B cell (primary cell): ENCODE measurements at places on chromosomes 12 and 14.

DNA sequence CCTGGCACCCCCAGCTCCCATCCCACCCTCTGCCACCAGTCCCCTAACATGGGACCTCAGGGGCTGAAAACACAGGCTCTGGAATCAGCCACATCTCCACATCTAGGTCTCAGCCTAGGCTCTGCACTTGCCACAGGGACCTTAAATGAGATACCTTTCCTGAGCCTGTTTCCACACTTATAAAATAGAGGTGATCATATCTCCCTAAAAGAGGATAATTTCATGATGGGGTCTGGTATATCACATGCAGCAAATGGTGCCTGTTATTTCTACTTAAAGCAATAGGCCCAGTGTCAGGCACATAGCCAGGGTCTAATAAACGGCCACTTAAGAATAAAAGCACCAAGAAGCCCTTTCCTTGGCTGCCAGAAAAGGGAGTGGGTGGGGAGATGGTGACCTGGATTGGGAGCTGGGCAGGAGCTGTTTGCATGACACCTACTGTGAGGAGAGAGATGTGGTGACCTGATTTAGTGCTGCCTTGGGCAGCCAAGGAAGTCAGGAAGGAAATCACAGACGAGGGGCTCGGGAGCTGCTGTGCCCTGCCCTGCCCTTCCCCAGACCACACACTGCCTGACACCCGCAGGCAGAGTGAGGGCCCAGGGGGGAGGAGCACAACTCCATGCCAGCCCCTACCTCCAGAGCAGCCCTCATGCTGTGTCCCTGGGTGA is 71.2 kb downstream of the IRF2BPL start:
- DNase-seq: no peak

DNA sequence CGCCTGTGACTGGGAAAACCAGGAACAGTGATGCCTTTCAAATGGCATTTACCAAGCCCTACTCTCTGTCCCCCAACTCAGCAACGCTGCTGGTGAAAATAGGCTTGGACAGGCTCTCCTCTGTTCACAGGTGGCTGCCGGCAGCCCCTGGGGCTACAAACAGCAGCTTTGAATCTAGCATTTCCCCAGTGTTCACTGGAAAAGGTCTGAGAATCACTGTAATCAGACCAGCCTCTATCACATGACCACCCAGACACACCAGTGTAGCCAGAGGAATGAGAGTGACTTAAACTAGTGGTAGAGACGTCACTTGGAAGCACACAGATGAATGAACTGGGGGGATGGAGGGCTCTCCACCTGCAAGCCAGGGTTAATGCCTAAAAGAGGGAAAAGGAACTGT is 151.8 kb downstream of the FOXN3 start:
- DNase-seq: no peak

DNA sequence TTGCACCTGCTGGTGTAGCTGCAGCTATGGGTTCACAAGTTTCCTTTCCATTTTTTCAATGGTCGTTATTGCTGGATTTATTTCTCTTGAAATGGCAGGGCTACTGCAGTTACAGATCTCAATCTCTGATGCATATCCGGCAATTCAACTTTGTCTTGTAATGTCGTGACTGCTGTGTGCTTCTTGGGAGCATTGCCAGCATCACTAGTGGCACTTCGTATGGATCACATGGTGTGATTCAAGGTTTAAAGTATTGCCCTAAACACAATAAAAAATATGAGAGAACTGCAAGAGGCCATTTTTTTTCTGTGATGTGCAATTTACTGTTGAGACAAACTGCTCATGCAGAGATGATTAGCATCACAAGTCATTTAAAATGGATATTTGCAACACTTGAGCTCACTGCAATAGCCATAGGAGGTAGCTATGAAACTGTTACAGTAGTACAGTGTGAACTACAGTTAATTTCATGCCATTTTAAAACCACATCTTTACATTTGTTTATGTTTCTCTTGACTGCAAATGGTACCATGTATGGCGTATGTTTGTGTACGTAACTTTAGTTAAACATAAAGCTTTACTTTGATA is 217.4 kb upstream of the PDE3A start:
- DNase-seq: no peak

DNA sequence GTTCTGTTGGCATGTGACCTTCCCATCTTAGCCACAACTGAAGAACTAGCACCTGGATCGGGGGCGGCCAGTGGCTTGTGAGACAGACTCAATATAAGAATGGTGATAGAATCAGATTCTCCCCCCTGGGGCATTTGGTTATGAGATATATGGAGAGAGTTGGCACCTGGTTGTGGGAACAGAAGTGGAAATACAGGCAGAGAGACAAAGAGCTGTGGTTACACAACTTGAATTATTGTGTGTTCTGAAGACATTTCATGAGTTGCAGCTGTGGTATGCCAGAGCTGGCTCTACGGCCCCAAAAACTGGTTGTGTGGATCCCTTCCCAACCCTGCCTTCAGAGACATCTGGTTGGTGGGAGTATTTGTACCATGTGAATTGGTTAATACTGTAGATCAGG is 2.9 kb upstream of the MSRB3 start:
- no peak for DNase-seq

DNA sequence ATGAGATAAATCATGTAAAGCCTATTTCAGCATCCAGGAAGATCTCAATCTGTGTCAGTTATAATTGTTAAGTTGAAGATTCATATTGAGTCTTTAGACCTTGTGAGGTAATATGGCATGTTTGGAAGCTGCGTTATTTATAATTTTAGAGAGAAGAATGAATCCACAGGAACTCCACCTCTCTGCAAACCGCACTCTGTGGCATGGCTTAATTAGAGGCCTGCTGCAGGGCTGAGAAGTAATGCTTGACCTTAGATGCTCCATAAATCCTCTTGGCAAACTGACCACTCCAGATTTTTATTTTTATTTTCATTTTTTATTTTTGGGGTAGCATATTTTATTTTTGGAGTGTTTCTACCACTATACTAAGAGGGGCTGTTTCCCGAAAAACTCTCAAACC is 28.8 kb downstream of the BCAT1 start:
- no peak for DNase-seq

DNA sequence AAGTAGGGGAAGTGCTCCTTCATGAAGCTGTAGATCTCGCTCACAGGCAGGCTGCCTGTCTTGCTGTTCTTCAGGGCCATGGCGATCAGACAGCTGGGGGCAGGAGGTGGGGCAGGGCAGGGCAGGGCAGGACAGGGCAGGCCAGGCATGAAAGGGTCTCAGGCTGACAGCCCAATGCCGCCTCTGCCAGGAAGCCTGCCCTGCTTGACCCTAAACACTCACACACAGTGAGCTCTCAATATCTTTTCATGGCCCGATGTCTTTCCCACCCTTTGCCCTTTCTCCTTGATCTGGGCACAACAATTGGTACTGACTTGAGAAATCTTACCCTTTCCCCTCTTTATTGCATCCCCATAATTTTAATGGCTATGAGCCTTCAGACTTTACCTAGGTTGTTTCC is 22.4 kb downstream of the FOXN4 start:
- DNase-seq: no peak

- DNase-seq: no peak
Observed at GRCh38 chr14:21915826-21916225, 242.2 kb upstream of the OR4E1 start.
